ENCODE measurements at places on chromosomes 7 and 10.

- DNase-seq = no peak
Observed at GRCh38 chr10:7015457-7015856, 395.4 kb downstream of the SFMBT2 start.

- DNase-seq = no peak
Observed at GRCh38 chr10:128274938-128275337, 148.7 kb upstream of the MKI67 start.

GRCh38 chr7:29562307-29562706, 1.3 kb upstream of the PRR15 start:
- no peak for DNase-seq

DNA sequence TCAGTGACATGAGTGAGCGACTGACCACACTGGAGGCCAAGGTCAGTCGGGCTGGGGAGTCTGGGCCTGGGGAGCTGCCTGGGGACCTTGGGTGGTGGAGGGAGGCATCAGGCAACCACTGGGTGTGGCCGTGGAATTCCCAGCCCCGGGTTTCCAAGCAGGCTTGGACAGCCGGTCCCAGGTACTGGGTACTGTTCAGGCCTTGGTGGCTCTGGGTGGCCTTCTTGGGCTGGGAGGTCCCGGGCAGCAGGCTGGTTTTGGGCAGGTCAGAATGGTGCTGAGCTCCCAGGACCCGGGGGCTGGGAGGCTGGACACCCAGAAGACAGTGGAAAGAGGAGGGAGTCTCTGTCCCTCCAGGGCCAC, 96.0 kb downstream of the MYL10 start:
- DNase-seq = no peak

- no peak for DNase-seq
Observed at GRCh38 chr7:8481096-8481495, 47.7 kb downstream of the NXPH1 start.

DNA sequence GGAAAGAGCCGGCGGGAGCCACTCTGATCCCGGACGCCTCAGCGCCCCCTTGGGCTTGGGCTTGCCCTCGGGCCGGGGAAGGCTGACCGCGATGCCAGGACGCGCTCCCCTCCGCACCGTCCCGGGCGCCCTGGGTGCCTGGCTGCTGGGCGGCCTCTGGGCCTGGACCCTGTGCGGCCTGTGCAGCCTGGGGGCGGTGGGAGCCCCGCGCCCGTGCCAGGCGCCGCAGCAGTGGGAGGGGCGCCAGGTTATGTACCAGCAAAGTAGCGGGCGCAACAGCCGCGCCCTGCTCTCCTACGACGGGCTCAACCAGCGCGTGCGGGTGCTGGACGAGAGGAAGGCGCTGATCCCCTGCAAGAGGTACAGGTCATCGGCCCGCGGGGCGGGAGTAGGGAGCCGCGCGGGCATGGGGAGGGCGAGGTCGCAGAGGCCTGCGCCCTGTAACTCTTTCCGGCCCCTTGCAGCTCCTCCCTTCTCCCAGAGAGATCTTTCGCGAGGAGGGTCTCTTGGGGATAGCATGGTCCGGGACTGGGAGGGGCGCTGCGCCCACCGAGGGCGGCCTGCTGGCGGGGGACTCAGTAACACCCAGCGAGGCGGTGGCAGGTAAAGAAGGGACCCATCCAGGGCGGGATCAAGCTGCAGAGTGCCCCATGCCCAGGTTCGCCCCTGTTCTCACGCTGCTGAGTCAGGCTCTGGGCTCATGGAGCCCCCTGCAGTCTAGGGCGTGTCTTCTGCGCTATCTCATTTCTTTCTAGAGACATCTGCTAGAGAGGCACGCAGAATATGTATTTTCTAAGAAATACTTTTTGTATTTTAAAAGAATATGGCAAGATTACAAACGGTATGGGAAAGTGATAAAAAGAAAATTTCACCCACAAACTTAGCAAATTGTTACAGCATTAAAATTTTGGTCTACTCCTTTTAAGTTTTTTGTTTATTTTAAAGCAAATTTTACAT, 687 bp downstream of the EPDR1 start:
- peak; percentile 66 for DNase-seq

DNA sequence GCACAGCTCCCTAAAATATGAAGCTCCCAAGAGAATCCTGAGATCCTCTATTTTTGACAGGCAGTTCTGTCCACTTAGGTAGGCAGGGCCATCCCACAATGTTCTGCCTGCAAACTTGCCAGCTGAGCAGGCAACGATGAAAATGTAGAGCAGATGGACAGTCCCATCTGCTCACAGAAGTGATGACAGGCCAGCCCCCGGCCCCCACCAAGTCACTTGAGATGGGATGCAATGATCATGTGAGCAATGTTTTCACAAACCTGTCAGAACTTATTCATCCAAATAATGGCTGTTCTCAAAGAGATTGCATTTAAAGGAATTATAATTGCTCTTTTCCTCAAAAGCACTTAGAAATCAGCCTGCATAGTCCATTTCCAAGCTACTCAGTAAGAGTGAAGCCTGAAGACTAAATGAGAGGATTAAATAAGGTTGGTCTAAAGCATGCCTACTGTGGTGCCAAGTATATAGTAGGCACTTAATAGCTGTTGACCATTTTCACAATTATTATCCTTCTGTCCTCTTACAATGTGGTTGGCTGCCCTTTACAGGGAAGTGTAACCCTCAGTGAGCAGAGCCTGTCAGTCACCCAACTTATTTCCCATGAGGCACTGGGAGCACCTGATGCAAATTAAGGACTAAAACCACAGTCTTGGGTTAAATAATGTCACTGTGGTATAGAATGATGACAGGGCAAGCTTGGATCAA, 301.2 kb downstream of the FGFR2 start:
- DNase-seq = no peak

GRCh38 chr10:96073722-96074121, 30.3 kb downstream of the CCNJ start:
- no peak for DNase-seq

DNA sequence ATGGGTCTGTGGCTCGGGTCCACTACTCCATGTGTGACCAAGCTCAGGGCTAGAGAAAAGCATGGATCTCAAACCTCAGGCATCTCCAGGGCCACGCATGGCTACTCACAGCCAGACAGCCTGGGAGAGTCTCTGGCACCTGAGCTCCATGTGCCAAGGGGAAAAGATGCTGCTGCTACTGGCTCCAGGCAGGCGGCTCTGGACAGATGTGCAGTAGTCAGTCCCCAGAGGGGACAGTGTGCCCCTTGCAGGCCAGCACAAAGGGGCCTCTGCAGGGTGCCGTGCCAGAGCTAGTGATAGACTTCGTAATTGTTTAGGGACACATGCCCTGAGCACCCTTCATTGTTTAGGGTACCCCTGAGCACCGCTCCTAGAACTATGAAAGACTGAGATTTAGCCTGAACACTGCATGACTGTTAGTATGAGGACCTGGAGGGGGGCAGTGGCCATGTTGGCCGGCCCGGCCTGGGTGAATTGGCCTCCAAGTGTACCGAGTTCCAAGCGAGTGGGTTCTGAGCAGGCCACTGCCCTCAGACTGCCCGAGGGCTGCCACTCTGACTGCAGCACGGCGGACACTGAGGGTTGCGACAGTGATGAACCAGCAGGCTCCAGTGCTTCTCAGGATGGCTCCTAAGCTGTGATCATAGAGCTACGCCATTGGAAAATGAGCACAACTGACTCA, 80.7 kb downstream of the TCERG1L start:
- no peak for DNase-seq
